ENCODE measurements at places on chromosomes 7 and 10. TPM values are rescaled to one million over a fixed set of nuclear protein-coding genes. Genes with fewer than 3 reads are reported as not detected.

Gene BAMBI
- 2.5 TPM for total RNA-seq

Gene MYO3A
- not detected for total RNA-seq

GRCh38 chr7:38321515-38321944 is 48.1 kb upstream of the TARP start:
- no peak for DNase-seq

GRCh38 chr7:42730586-42730985 is 181.3 kb downstream of the C7orf25 start:
- DNase-seq: no peak

DNA sequence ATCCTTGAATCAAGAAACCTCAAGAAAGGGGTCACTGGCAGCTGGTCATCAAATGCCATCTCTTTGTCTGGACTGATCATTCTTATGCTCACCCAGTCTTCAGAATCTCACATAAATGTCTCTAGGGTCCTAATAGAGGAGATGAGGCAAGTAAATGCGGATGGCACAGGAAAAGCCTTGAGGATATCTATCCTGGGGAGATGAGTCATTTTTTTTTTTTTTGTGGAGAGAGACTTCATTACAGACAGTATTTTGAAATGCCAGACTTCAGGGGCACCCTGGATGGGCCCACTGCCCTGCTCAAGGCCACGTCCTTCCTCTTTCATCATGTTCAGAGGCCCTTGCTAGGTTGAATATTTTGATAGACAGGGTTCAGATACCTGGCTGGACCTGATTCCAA is 19.5 kb upstream of the PLPP4 start:
- DNase-seq: no peak

DNA sequence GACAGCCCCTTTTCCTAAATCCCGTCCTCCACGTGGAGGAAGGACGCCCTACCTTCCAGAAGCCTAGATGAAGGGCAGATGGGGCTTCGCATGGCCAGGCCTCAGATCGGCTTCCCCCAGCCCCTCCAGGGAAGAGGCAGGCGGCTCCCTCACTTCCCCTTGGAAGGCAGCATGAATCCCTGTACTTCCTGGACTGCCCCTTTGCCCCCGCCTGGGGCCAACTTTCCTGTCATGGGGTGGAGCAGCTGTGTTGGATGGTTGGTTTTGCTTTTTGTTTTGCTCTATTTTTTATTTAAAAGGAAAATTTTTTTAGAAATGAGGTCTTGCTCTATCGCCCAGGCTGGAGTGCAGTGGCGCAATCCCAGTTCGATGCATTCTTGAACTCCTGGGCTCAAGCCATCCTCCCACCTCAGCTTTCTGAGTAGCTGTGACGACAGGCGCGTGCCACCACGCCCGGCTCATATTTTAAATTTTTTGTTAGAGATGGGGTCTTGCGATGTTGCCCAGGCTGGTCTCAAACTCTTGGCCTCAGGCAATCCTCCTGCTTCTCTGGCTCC is 27.2 kb downstream of the GTF2IRD1 start:
- no peak for DNase-seq

DNA sequence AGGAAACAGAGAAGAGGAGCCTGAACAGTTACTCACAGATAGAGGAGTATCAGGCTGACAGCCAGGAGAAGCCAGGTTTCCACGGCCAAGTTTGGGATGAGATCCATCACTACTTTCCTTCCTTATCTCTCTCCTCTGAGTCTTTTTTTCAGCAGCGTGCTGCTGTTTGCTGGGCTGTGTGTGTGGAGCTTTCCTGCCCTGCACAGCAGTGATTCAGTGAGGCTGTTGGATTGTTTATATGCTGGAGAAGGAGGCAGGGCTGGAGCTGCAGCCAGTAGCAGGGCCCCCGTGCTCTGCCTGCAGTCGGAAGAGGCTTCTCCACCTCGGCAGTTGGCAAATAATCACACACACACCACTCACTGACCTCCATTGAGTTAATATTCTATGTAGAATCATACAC is at the start of gene CYP3A7:
CYP3A7 (minus strand) TSS at position 210 of the 400 bp plus-strand sequence; CDS start at position 107, 103 bp downstream.
- no peak for DNase-seq

DNA sequence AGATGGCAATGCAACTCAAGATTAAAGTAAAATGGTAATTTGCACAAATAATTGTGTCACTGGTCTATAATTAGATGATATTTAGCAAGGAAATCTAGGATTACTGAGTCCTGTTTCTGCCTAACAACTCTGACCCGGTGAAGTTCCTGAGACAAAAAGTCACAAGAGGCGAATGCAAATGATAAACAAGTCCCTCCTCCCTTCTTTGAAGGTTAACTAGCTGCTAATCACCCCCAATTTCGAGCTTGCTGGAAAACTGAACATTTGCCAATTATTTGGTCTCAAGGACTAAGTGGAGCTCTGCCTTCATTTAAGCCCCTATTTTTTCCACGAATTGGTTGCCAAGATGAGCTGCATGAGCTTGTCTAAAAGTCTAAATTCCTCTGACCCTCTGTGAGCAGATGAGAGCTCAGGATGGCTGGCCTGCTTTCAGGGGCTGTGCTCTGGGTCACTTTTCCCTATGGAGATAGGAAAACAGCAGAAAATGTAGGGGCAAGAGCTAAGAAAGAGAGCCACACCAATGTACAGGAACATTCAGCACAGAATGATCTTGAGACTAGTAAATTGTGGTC is 127.3 kb downstream of the MBL2 start:
- DNase-seq: no peak

GRCh38 chr10:132742837-132743194 is 43.1 kb downstream of the NKX6-2 start:
- DNase-seq: no peak

GRCh38 chr7:157875230-157876179 is 538.7 kb downstream of the DNAJB6 start:
- no peak for DNase-seq

DNA sequence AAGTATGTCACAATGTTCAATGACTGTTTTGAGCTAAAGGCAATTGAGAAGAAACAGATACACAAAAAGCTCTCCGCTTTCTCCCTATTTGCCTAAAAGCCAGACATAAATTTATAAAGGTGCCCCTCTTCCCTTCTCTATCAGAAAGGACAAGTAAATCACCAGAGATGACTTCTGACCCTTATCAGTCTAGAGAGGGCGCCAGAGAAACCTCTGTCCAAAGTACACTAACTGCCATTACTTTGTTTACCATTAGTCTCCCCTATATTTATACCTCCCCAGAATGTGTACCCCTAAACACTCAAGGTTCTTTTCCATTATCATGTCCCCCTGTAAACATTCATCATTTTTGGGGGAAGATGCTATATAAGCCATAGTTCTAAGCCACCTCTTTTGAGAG is 49.3 kb downstream of the TPK1 start:
- no peak for DNase-seq

- DNase-seq: no peak
These were observed 17.8 kb upstream of the REEP3 start for GRCh38 chr10:63503395-63503794.

DNA sequence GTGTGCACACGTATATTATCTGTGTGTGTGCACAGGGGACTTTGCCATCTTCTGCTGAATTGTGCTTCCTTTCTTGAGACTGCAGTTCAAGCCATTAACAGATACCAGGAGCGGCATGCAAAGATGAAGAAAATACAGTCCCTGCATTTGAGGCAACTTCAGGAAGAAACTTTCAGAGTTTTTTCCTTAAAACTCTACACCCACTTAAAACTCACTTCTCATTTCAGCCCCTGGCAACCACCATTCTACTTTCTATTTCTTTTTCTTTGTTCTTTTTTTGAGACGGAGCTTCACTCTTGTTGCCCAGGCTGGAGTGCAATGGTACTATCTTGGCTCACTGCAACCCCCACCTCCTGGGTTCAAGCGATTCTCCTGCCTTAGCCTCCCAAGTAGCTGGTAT is 448.9 kb upstream of the ZMIZ1 start:
- DNase-seq: no peak

All from Peyer's patch (tissue), 4 donors.